ENCODE measurements at places on chromosomes 5 and 9. TPM values are rescaled to one million over a fixed set of nuclear protein-coding genes. Genes with fewer than 3 reads are reported as not detected.

GRCh38 chr5:169002953-169003555, 297.9 kb downstream of the SLIT3 start:
- DNase-seq: no peak

- DNase-seq: no peak
These were observed 82.5 kb downstream of the SEMA6A start for GRCh38 chr5:116492016-116492623.

DNA sequence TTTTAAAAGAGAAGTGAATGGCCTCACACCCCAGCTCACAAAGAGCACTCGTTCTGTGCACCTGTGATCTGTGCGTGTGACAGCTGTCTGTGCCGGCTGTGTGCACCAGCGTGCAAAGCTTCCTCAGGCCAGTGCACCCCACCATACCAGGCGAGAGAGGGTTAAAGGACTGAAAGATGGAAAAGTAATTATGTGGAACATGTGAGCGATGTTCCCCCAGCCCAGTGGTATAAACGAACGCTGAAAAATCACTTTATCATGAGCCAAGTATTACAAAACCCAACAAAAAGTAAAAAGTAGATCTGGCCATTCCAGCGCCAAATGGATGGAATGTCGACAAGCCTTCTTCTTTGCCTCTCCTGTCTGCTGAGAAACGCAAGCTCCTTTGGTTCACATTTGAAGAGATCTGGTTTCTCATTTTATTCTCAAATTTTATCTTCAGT, 53.7 kb downstream of the IPPK start:
- DNase-seq: no peak

GRCh38 chr5:43110606-43111170, 10.0 kb upstream of the ZNF131 start:
- DNase-seq: no peak

DNA sequence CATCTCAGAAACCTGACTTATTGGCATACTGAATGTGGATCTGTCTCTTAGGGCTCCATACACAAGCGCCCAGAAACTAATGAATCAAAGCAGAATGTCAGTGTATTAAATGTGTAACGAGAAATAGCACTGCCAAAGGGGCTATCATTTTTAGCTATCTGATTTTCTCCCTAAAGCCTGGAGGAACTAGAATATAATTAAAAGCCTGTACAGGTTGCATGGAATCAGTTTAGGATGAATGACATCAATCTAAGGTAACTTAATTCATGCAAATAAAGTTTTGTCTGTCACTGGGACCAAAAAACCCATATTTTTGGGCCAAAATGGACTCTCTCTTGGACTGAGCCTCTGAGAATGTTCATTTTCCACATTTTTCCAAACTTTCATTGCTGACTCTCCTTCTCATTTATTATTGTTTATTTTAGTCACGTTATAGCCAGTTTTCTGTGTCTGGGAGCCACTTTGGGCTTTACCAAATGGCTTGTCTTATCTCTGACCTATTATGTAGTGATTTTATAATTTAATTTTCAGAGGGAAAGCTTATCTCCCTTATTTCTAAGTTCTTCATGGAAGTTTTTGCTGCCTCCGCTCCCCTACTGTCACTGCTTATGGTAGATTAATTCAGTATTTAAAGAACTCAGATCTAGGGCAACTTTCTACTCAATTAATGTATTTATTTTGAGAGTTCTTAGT, 47.0 kb downstream of the PRR16 start:
- DNase-seq: no peak

- DNase-seq: no peak
These were observed 25.7 kb downstream of the TRIO start for GRCh38 chr5:14168793-14169262.

GRCh38 chr5:159533197-159533596, 202.9 kb upstream of the IL12B start:
- DNase-seq: no peak

DNA sequence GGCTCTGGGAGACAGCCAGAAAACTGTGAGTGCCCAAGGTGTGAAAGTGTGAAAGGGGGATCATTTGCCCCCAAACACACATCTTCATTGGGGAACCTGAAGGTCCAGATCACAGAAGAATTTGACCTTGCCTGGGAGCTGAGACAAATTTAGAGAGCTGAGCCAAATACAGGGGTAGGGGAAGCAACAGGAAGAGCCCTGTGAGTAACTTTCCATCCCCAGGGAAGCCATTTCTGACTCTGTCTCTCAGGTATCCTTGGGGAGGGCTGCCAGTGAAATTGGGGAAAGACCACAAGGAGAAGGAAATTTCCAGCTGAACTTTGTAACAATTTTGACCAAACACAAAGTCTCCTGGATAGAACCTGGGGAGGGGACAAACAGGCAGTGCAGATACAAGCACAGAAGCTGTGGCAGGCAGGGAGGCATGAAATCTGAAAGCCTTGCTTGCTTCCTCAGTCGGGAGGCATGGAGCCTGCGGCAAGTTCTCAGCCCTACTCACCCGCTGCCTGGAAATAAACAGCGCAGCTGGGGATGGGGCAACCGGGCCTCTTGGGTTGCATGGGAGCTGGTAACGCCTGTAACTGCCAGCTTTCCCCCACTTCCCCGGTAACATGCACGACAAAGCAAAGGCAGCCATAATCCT, 31.5 kb upstream of the ZCCHC9 start:
- DNase-seq: no peak

DNA sequence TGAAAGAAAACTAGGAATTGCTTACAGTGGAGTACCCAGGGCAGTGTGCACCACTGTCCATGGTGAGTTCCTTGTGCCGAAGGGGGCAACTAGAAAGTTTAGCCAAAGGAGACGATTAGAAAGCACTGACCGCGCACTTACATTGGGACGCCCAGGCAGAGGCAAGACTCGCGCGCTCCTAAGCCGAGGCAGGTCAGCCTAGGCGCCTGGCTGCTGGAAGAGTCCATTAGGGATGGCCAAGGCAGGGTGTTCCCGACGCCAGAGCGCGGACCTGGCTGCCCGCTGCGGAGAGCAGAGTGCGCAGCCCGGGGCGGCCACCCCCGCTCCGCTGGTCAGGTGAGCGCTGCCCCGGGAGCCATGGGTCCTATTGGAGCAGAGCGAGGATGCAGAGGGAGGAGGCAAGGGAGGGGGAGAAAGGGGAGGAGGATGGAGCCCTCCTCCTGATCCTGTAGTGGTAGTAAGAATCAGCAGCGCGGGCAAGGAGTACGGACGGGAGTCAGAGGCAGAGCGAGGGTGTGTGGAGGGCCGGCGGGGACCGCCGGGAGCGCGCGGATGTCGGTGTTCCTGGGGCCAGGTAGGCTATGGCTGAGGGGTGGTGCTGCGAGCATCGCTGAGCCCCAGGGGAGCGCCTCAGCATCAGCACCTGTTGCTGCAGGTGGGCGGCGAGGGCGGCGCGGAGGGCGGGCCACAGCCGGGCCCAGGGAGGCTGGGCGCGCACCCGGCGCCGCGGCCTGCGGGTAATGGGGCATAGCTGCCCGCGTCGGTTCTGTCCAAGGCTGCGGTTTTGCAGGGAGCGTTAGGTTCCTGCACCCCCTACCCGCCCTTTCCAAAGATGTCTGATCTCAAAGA, at the start of gene ADGRV1:
Gene ADGRV1, plus strand, starts transcription at position 454 of the 849 bp plus-strand sequence. Its CDS starts 99 bp downstream, at position 553.
- peak; percentile 92 for DNase-seq

DNA sequence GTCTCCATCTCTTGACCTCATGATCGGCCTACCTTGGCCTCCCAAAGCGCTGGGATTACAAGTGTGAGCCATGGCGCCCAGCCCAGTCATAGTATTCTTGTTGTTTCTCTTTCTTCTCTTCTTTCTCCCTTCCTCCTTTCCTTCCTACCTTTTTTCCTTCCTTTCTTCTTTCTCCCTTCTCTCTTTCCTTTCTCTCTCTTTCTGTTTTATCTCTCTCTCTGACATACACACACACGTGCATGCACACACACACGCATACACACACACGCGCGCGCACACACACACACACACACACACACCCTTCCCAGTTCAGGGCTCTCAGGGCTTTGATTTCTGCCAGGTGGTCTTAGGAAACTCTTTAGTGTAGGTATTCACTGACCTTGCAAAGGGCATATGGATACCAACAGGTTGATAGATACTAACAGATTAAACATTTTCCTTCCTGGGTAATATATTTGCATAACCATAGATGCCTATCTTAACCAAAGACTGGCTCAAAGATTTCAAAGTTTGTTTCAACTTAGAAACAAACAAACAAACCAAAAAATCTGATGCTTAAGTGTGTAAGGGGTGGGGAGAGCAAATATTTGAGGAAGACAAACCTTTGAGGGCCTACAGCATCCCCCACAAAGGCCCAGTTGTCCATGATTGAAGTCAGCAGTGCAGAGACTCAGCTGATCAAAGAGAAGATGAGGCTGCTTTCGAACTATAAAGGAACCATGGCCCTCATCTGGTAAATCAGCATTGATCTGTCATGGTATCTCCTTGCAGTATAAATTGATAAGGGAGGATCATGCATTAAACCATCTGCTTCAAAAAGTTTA, 288.2 kb upstream of the SEMA6A start:
- no peak for DNase-seq

- no peak for DNase-seq
These were observed 21.0 kb upstream of the CDKN2B start for GRCh38 chr9:22030101-22030598.

DNA sequence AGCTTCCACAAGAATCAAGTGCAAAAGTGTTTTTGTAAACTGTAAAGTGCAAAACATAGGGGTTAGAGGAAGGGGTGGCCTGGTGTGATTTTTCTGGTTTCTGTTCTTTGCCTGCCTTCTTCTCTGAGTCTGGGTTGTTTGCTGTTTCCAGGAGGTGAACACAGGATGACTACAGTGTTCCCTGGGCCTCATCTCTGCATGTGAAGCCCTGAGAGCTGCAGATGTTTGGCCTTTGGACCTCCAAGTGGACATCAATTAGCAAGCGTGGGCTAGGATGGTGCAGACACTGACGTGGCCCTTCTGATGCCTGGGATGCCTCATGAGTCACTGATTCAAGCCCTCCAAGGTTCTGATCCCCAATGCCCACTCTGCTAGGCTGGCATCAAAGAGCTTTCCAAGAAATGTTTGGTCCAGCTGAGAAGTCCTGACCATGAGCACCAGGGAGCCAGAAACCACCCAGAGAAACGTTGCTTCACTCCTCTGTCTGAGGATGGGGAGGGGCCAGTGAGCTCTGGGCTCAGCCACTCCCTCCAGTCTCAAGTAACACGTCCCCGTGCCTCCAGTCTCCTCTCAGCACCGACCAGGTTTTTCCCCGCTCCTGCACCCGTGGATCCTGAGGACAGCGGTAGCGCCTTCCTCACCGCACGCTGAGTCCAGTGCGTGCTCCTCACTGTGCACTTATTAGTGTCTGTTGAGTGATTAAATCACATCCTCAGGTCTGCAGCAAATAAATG, 7.6 kb downstream of the IL9 start:
- DNase-seq: peak; percentile 53

DNA sequence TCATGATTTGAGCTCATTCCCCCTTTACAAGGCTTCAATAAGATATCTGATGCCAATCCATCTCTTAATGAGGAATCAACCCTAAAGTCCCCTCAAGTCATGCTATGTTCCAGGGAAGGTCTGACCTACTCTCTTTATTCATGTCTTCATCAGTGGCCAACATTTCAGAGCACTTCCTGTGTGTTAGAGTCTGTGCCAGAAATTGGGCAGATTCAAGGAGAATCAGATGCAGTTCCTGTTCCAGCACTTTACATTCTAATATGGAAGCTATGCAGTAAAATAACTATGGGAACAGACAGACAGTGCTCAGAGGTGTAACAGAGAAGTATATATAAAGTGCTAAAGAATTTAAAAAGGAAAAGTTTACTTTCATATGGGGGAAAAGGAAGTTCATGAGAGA, 193.4 kb upstream of the NR4A3 start:
- DNase-seq: no peak

DNA sequence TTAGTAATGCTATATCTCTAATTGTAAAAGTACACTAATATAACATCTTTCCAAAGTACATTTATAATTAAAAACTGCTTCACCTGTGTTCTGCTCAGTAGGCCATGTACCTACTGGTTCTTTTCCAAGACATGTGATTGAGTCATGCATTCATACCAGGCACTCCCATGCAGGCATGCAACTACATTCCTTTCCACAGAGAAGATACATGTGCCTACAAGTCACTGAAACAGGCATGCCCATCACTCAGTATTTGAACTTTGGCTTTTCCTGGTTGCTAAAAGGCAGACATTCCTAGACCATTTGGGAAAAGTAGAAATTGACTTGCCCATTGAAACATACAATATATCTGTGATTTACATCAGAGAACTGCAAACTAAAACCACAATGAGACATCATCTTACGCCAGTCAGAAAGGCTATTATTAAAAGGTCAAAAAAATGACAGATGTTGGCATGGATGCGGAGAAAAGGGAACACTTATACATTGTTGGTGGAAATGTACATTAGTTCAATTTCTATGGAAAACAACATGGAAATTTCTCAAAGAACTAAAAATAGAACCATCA, 148.3 kb upstream of the MOCS2 start:
- DNase-seq: no peak

DNA sequence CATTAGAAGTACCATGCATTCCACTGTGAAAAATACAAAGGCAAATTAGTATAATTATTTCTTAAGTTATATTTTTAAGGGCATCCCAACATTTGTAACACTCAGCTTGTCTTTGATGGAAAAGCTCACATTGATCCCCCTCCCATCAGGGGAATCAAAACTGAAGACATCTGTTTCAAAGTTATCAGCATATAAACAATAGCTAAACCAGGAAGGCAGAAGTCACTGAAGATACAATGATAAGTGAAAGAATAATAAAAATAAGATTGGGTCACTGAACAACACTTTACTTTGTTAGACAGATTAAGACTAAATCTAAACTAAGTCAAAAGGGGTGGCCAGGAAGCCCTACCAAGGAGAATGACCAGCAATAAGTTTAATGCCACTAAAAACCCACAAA, 801.9 kb upstream of the ACO1 start:
- no peak for DNase-seq

- no peak for DNase-seq
These were observed 2.3 kb downstream of the PNPLA7 start for GRCh38 chr9:137547687-137548543.

GRCh38 chr5:32597041-32597629, 11.8 kb downstream of the SUB1 start:
- DNase-seq: no peak

DNA sequence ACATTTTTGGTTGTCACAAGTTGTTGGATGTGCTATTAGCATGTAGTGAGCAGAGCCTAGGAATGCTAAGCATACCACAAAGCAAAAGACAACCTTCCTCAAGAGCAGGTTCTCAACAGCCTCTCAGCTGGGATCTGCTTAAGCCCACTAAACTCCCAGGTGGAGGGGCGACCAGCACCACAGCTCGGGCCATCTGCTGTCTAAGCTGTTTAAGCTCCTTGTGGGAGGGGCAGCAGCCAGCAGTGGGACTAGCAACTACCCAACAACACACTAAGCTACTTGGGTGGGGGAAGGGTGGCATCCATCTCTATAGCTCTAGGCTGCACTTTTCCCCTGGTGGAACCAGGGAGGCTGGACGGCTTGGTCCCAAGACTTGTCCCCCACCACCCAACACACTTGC, 1052.7 kb upstream of the ARRDC3 start:
- no peak for DNase-seq

GRCh38 chr5:60517094-60517694, 182.8 kb downstream of the DEPDC1B start:
- DNase-seq: no peak

- no peak for DNase-seq
These were observed 43.8 kb downstream of the UNC5A start for GRCh38 chr5:176854164-176854563.

Gene TNIP1
- total RNA-seq: 33.9 TPM

Gene FLT4
- 7.7 TPM for total RNA-seq

Gene ROPN1L
- total RNA-seq: 0.73 TPM

Gene DCANP1
- total RNA-seq: not detected

Gene CTSV
- total RNA-seq: 113 TPM
